ENCODE measurements at places on chromosomes 6 and 20.

GRCh38 chr6:139325125-139325524 lies 33.3 kb upstream of the TXLNB start:
- no peak for DNase-seq

DNA sequence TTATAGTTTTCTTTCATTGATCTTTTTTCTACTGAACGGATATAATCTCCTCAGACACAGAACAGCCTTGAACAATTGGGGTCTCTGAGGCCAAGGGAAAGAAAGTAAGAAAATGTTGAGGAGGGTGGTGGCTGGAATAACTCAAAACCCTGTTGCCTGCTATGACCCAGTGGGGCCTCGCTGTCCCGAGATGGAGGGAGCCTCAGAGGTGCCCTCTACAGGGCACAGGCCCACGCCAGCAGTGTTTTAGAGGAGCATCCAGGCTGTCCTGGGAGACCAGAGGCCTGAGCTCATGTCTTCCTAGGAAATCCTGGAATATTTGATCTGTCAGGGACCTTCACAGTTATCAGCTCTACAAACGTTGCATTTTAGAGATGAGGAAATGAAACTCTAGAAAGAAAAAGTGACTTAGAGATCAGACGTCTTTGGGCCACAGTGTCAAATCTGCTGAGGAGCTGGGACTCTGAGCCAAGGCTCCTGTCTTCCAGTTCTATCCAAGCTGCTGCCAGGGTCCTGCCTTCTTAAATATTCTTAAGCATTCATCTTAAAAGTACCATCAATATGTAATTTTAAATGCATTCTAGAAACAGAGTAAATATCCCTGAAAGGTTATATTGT lies 26.3 kb downstream of the ALDH5A1 start:
- no peak for DNase-seq

DNA sequence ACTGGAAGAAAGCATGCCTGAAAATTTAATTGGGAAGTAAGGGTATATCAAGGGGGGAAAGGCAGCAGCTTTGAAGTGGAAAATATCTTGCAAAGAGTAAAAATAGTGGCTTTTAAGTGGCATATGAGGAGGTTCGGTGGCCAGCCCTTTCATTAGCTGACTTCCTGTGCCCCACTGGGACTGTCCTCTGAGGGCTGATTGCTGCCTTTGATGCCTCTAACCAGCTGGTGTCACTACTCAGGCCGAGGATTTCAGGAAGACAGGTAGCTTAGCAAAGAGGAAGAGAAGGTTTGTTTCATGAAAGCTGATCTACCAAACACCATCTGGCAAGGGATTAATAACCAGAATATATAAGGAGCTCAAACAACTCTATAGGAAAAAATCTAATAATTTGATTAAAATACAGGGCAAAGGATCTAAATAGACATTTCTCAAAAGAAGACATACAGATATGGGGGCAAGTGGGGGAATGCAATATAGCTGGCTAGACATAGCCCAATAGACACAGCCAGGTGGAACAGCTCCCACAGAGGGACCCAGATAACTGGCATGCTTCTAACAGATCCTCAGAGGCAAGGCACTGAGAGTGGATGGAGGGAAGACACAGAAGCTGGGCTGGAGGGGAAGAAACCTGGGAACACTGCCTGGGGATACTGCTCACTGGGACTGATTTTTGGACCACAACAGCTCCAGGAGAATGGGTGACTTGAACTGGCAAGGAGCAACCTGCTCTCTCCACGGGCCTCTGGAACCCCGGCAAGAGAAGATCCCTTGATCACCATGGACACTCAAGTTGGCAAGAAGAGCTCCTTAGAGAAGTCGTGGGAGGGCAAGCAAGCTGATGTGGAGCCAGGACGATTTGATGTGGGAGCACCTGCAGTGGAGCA lies 33.2 kb downstream of the CCN2 start:
- no peak for DNase-seq

GRCh38 chr20:49892817-49893216 lies 22.5 kb downstream of the SPATA2 start:
- no peak for DNase-seq

- DNase-seq = peak; percentile 36
Observed at GRCh38 chr6:87756858-87757257, 54.8 kb upstream of the AKIRIN2 start.

- no peak for DNase-seq
Observed at GRCh38 chr20:48578397-48579098, 249.3 kb downstream of the PREX1 start.

DNA sequence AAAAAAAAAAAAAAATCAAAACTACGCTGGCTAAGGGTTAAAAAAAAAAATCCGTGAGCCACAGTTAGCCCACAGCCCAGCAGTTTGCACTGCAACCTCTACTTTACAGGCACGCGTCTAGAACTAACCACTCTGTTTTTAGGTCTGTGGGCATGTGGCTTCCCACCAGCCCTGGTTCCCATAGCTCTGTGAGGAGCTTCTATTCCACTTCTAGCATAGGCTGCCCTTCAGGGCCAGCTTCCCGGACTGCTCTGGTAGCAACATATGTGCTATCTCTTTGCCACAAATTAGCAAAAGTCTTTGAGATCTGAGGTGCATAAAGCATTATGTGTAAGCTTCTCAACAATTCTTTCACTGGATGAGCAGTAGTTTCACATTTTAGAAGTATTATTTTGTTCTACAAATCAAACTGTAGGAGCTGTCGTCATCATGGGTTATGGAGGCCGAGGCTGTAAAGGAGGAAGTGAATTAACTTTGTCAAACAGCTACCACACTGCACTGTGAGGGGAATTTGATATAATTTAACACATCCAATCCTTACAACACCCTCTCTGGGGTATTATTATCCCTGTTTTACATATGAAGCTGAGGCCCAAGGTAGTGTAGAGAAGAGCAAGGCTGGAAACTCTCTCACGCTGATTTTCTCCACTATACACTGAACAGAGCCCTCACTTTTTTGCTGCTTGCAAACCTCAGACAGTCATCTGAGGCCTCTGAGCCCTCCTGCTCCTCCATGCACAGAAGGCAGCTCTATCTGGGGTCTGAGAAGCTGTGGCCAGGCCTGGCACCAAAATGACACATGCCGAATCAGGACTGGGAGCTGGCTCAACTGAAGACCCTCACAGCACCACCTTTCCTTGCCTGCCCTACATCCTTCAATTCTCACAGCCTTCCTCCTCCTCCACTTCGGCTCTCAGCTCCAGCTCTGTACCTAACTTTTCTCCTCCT lies 35.4 kb downstream of the MAN1A1 start:
- DNase-seq = no peak

GRCh38 chr20:891706-892080 lies 24.4 kb downstream of the ANGPT4 start:
- no peak for DNase-seq

DNA sequence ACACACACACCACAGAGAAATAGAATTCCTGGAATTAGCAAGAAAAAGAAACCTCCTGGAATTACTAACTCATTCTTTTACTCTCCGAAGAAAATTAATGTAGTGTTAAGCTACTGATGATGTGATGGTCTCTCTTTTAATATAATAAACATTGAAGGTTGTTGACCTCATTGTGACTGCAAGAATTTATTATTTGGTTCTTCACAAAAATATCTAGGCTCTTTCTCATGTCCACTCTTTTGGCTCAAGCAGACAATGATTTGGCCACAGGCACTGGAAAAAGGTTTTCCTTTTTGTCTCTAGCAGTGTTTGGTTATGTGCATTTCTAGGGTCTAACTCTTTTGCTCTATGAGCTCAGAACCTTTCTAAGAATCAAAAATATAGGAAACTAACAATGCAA lies 811.9 kb downstream of the TENT5A start:
- DNase-seq = no peak

- DNase-seq = no peak
Observed at GRCh38 chr6:139904158-139904533, 529.7 kb upstream of the CITED2 start.

- DNase-seq = no peak
Observed at GRCh38 chr6:169738204-169738975, 13.0 kb downstream of the DYNLT2 start.

DNA sequence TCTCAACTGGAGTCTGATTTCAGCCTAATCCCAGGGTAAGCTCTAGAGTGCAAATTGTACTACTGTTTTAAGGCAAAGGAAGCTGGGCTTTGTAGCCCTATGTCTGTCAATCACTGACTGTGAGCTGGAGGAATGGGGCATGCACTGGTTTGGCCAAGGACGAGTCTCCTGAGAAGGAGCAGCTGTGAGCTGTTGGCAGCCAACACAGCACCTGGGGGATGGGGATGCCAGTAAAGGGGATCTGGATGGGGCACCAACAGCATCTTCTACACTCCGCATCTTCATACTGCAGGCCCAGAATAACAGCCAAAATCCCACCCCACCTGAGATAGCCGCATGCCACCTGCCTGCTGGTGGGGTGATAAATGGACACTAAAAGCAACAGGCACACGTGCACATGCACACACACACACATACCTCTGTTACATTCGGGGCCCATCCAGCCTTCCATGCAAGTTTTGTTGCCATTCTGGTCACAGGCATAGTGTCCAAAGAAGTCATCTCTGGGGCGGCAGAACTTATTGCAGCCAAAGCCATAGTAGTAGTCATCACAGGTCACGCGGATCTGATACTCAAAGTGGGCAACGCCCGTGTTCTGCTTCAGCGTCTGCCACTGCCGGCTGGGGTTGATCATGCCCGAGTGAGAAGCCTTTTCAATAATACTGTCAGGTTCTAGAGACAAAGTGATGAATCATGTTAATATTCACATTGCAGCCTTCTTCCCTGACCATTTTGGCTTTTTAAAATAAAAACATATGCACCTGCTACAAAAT lies 15.6 kb downstream of the JAG1 start:
- DNase-seq = no peak

DNA sequence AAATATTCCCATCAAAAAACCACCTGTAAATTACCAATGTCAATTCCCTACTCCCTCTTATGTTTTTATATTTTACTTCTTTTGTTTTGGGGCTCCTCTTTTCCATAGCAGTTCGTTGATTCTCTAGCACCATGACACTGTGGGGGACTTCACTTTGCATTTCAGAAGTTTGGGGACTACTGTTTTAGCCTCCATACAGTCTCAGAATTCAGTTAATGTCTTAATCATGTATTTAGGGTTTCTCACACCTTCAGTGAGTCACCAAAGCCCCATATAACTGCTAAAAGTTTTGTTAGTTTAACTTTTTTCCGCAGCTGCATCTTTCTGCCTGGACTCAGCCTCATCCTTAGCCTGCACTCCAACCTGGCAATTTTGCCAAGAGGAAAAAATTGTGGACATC lies 20.7 kb upstream of the AIG1 start:
- no peak for DNase-seq

- no peak for DNase-seq
Observed at GRCh38 chr20:19757487-19758132, 448 bp upstream of the RIN2 start.

GRCh38 chr20:51914758-51915157 lies 112.4 kb upstream of the SALL4 start:
- DNase-seq = no peak

GRCh38 chr6:109258129-109258528 lies 124.1 kb downstream of the CD164 start:
- DNase-seq = no peak

GRCh38 chr6:152575621-152576150 lies 61.5 kb downstream of the SYNE1 start:
- no peak for DNase-seq

DNA sequence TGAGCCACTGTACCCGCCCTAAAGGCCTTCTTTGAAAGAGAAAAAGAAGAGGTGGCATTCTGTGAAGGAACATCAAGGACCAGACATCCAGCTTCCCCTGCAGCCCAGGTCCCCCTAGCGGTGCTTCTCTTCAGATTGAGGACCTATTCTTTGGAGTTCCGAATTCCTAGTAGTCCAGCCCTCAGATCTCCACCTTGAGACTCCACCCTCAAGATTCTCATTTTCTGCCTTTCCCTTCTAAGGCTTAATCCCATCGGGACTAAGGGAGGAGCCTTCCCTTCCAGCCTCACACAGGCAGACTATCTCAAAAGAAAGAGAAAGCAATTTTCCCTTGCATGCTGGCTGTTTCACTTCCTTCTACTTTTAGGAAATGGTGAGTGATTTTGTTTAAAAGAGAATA lies 32.5 kb downstream of the MUC22 start:
- no peak for DNase-seq

DNA sequence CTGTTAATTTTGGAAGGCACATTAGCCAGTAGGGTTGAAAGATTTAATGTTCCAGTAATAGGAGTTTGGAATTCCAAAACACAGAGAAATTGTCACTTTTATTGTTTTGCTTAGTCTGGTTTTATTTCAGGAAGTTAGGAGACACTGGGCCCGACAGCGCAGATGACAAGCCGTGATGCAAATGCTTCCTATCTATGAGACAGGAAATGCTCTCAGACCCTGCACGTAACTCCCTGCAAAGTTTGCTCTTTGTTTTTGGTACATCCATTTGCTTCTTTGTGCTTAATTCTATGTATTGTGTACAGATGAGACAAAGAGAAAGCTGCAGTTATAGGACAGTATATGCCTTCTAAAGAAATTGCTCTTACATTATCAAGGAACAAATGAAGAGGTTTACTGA lies 201.6 kb upstream of the SGK1 start:
- DNase-seq = peak; percentile 26

- DNase-seq = no peak
Observed at GRCh38 chr20:58511364-58511763, 3.8 kb downstream of the APCDD1L start.

DNA sequence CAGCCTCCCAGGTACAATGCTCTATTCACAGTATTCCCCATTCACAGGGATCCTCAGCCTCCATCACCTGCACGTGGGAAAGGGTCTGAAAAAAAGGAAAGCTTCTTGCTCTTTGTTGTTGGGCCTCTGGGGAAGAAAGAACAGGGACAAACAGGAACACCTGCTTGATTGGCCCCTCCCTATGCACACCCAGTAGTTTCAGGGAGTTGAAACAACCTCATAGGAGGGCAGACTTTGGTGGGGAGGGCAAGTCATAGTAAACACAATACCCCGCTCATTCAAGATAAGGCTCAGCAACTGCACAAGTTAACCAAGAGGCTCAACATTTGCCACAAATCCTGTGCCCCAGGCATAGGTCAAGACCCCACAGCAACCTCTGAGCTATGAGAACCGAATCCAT lies 1.7 kb downstream of the GHRH start:
- no peak for DNase-seq

DNA sequence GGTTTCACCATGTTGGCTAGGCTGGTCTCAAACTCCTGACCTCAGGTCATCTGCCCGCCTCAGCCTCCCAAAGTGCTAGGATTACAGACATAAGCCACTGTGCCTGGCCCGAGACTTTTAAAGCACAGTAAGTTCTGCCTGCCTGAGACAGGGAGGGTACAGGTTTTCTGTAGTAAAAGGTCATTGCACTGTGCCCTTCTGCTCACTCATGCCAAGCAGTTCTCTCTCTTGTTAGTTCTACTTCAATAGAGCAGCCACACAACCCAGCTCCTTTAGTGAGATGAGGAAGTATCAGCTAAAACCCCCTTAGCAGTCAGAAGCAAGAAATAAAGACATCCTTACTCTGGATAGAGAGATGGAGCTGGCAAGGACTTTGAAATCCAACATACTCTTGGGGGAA lies 52.4 kb upstream of the ARMH2 start:
- no peak for DNase-seq

DNA sequence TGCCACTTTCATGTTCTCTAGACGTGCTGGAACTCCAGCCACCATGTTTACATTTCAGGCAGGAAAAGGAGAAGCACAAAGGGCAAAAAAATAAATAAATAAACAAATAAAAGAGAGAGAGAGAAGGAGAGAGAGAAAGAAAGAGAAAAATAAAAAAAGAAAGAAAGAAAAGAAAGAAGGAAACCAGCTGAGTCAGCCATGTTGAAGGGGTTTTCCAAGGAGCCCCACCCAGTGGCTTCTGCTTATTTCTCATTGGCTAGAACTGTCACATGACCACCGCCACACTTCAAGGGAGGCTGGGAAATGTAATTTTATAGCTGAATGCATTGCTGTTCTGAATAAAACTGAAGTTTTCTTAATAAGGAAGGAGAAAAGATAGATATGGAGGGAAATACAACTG lies 71.1 kb downstream of the BFSP1 start:
- DNase-seq = no peak
